Fibroblast of skin of right biceps (primary cell): ENCODE measurements at places on chromosomes 5 and 9.

DNA sequence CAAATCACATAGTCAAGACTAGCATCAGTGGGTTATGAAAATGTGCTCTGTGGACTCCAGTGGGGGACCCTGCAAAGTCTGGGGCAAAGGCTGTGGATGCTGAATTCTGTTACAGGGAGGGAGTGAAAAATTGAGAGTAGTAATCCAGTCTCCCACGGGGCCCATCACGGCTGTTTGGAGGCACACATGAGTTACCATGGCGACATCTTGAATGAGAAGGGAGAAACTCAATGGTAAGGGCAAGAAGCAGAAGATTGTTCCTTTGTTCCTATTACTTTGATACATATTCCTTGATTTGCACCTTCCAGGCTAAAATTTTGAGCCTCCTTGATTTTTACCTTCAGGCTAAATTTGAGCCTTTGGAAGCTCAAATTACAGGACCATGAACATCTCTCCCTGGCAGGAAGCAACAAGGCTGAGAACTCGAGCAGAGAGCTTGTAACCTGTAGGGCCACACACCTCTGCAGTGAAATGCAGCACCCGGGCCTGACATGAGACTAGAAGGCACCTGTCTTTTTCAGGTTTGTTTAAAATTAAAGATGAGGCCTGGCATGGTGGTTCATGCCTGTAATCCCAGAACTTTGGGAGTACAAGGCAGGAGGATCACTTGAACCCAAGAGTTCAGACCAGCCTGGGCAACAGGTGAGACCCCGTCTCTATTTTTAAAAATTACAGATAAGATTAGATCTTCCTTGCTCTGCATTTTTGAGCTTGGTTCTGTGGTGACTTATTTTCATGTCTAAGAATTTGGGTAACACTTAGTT lies 31.0 kb upstream of the ZFR start:
- peak; percentile 7 for DNase-seq

DNA sequence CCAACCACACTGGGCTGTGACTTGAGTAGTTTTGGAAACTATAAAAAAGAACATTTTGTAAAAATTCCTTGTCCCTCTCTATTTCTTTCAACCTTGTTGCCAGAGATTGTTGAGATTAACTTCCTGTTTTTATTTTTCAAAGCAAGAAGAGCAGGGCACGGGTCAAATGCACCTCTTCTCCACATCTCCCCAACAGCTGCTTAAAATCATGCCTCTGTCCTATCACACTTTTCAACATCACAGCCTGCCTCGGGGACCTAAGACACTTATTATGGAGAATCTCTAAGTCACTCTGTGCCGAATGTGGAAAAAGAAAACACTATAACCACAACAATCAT lies 280.3 kb upstream of the TNC start:
- DNase-seq = no peak

DNA sequence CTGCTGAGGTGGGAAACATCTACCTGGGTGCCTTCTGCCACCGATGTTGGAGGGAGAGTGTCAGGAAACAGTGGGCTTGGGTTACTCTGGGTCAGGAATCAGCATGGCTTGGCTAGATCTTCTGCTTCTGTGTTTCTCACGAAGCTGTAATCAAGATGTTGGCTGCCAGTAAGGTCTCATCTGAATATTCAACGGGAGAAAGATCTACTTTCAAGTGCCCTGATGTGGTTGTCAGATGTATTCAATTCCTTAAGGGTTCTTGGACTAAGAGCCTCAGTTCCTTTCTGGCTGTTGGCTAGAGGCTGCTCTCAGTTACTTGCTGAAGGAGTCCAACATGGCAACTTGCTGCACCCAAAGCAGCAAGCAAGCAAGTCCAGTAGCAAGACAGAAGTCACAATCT lies 41.9 kb upstream of the STOM start:
- no peak for DNase-seq

DNA sequence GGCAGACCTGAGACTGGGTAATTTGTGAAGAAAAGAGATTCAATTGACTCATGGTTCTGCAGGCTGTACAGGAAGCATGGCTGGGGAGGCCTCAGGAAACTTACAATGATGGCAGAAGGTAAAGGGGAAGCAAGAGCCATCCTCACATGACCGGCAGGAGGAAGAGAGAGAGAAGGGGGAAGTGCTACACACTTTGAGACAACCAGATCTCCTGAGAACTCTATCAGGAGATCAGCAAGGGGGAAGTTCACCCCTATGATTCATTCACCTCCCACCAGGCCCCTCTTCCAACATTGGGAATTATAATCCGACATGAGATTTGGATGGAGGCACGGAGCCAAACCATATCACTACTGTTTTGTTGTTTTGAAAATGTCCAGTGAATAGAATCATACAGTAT lies 110.2 kb downstream of the DAPK1 start:
- DNase-seq = no peak

- no peak for DNase-seq
Measured at GRCh38 chr5:159956074-159956473, 39.8 kb downstream of the ADRA1B start.

DNA sequence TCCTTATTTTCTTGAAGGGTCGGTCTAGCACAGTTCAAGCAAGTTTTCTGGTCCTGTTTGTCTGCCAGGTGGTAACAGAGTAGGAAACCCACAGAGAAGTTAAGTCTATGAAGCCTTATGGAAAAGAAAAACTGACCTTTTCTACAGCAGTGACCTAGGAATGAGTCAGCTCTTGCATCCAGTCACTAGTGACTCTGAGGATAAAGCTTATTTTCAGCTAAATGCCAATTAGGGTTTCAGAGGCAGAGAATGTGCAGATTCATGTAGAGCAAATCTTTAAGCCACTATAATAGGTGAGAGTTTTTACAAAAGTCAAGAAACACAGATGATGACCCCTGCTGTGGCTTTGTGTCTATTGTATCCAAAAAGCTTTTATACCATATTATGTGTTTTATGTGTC lies 100.7 kb downstream of the CWC27 start:
- peak; percentile 62 for DNase-seq

DNA sequence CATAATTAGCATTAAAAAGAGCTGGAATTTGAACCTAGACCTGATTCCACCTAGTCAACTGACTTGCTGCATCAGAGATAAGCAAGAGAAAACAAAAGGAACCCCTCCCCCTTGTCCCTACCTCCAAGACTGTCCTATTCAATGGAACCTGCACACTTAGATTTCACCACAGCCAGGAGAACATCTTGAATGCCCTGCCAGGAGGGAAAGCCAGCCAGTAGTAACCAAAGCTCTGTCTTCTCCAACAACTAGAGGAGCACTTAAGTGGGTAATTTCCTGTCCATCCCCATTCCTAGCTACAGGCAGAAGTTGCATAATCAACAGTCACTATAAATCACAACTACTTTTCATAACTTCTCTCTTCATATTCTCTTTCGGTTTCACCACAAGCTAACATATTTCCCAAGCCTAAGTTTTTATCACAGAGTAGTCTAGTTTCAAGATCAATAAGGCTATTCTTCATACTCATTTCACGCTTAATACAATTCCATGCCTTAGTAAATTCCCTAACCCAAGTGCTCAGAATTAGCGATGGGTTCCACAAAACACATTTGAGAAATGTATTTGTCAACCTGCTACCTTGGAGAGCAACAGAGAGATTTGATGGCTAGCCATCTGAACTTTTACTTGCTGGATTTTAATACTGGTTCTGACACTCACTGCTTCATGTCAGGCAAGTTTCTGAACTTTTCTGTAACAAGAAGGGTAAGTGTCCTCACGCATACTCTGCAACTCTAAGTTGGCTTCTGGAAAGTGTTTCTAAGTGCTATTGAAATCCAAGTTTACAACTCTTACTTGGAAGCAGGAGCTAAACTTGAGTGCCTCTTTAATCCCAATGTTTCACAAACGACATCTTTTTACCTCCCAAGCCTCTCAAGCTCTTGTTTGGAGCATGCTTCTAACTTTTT lies 2.0 kb downstream of the DENND1A start:
- peak; percentile 57 for DNase-seq
